ENCODE measurements at places on chromosomes 4 and X.

DNA sequence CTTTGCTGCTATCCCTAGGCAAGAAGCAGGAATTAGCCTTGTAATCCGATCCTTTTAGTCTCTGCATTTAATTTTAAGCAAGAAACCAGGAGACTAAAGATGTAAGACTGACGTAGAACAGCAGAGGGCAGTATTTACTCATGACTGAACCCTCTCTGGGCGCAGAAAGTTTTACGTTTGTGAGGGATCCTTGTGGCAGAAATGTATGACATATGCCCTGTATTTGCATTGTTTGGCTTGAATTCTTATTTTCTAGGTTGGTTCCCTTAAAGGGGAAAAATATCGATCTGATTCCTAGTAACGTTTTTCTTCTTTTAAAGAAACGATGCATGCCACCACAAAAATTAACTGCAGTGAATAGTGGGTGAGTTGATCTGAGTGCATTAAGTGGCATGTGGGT lies 1.3 kb upstream of the FAT4 start:
- no peak for DNase-seq

DNA sequence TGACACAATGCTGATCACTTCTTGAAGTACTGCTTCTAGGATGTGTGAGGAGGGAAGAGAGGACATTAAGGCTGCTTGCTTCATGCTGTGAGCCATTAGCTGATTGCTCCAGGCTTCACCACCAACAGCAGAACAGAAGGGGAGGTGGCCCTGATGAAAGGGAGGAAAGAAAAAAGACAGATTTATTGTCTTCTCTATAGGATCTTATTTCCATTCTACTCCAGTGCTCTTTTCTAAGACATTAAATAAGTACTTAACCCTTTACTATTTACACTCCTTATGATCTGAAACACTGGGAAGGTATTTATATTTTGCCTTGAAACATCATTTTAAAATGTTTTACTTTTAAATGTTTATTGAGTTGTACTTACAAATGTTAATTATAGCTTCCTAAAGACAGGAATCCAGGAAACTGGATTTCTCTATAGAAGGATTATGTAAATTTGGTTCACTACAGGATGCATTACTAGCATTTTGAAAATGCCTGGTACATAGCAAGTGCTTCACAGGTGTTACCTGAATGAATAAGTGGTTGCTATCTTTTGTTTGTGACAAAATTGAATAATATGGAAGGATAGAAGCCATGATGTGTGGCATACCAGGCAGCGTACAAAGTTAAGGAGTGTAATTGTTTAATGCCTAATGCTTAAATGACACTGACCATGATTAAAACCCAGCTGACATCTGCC lies 680.9 kb upstream of the ATOH1 start:
- no peak for DNase-seq

GRCh38 chr4:72422416-72422815 lies 146.6 kb downstream of the ADAMTS3 start:
- no peak for DNase-seq

- no peak for DNase-seq
Measured at GRCh38 chrX:4263030-4263803, 549.8 kb upstream of the PRKX start.

DNA sequence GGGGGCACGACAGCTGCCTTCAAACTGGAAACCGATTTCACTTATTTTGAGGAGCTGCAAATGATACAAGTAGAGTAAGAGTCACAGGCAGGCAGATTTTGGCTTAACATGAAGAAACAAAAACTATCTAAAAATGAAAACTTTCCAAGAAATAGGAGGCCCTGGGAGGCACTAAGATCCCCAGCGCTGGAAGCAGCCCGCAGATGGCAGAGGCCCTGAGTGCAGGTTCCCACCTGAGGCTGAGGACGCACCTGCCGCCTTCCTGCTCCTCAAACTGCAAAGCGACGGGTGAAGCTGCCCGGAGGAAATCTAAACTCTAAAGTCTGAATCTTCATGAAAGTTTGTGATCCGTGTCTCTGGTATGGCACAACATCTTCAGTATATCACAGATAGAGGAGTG lies 138.7 kb downstream of the AFAP1 start:
- no peak for DNase-seq

DNA sequence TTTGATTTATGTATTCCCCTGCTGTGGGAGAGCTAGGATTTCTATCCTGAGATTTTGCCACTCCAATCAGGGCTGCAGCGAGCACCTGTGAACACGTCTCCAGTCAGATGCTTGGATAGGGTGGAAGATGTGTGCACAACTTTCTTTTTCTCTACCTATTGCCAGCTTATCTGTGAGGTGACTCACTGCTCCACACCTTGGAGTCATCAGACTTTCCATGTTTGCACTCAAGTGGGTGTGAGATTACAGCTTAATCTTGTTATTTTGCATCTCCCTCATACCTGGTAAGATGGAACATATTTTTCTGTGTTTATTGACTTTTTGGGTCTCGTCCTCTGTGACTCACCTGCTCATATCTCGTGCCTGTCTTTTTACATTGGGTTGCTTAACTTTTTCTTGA lies 32.2 kb downstream of the PSAPL1 start:
- no peak for DNase-seq

DNA sequence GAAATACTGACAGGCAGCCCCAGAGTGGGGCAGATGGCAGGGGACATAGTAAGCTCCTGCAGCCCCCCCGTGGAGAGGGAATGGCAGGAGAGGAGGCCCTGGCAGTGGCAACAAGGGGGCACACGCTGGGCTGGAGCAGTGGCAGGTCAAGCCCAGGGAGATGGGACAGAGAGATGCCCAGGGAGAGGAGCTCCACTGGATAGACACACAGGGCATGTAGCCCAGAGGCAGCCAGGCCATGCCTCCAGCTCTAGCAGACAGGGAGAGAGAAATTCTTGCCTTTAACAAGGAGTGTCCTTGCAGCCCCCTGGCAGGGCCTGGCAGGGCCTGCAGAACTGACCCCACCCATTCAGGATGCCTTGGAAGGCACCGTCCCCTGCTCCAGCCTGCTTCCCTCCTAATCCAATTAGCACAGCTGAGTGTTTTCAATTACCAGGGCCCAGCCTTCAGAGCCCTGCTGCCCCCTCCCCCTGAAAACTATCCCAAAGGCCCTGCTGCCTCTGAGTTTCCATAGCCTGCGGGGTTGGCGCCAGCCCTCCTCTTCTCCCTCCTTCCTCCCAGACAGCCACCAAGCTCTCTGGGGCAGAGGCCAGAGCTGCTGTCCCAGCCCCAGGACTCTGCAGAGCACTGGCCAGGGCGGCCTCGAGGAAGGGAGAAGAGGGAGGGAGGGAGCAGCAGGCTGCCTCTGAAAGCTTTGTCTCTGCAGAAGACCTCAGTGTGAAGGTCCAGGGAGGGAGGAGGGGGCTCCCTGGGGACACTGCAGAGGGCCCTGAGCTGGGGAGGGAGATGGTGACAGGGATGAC lies 12.5 kb downstream of the L1CAM start:
- no peak for DNase-seq

DNA sequence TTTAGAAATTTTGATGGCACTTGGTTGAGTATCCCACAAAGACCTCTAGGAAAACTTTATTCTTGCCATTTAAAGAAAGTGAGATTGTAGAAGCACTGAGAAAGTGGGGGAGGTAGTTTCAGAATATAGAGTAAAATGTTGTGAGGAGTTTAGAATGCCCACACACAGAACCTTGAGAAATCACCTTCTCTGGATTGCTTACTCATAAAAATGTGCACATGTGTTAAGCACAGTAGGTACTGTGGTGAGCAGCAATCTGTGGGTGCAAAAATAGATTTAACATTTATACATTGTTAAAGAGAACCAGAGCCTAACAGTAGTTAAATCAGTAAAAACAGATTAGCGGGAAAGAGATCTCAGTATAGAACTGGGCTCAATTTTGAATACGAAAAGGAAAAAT lies 201.2 kb upstream of the NWD2 start:
- DNase-seq, result no peak

- DNase-seq, result peak; percentile 84
Measured at GRCh38 chr4:973431-974397, at the start of gene DGKQ. Gene DGKQ, minus strand, starts transcription at chr4:973569. Its CDS starts 87 bp downstream, at chr4:973482.

GRCh38 chr4:31580843-31581242 lies 860.7 kb downstream of the PCDH7 start:
- no peak for DNase-seq

DNA sequence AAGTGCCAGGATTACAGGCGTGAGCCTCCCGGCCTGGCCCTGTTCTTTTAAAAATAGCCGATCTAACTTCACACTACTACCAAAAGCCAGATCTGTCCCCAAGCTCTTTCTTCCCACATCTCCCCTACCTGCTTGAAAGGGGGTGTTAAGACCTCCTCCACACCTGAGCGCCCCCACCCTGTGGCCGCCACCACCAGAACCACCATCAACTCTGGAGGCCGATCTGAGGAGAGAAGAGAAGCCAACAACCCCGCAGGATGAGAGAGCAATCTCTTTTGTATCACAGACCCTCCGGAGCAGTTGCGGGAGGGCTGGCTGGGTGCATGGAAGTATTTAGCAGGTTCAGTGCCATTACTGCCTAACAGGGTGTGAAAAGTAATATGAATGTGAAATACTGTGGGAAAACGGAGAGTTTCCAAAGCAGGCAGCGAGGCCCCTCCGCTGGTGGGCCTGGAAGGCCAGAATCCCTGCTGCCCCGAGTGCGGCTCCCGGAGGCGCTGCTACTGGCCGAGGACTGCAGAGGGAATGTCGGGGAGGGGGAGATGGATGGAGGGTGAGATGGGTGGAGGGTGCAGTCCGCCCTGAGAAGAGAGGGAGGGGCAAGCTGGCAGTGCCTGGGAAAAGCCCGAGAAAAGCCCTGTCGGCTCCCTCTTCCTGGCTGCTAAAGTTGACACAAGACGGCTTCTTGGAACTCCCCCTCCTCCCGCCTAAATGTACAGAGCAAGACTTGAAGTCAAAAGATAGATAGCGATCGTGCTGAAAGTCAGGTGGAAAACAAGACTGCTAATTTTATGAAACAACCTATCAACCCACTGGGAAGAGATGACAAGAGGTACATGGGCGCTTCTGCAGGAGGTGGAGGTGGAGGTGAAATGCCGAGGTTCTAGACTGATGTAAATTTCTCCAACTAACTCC lies 22.3 kb downstream of the HAND2 start:
- DNase-seq, result no peak

DNA sequence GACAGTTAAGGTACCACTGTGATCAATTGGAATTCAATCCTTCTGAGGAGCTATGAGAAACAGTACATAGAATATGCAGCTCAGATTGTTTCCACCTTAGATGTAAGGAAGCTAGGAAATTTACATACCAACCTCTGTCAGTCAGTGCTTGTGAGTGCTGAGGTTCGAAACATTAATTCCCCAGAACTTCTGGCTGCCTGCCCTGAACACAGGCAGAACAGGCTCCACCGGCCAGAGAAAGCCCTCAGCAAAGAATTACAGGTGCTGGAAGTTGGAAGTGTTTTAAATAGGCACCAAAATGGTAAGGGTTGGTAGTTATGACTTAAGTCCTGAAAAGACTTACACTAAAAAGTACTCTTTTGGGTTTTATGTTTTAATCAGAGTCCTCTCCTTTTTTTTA lies 651.8 kb downstream of the C4orf33 start:
- no peak for DNase-seq

DNA sequence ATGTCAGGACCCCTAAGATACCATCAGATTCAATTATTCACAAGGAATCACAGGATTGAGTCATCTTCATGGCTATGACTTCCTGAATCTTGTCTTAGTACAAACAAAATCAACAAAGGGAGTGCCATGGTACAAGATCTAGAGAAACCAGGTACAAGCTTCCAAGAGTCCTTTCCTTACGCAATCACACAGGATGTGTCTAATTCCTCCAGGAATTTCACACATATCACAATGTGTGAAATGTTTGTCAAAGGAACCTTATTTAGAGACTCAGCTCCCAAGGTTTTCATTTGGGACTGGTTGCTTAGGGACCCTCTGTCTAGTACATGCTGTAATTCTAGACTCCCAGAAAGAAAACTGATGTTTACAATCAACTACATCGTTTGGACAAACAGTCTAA lies 83.0 kb downstream of the MAB21L2 start:
- no peak for DNase-seq

DNA sequence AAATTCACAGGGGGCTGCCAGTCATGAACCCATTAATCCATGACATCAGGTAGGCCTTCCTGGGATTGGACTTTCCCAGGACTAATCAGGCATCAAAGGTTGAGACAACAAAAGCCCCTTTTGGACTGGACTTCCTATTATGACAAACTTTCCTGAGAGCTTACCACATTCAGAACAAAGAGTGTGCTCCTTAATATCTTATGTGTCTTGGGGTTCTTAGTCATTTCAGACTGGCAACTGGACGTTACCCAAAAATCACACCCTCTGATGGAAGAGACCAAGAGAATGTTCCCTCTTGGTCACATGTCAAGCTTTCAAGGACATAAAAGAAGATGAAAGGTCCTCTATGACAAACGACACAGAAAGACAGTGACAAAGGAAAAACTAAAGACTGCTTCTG lies 31.6 kb upstream of the PPP1R2C start:
- no peak for DNase-seq

GRCh38 chrX:23494741-23495140 lies 160.1 kb downstream of the PTCHD1 start:
- no peak for DNase-seq

DNA sequence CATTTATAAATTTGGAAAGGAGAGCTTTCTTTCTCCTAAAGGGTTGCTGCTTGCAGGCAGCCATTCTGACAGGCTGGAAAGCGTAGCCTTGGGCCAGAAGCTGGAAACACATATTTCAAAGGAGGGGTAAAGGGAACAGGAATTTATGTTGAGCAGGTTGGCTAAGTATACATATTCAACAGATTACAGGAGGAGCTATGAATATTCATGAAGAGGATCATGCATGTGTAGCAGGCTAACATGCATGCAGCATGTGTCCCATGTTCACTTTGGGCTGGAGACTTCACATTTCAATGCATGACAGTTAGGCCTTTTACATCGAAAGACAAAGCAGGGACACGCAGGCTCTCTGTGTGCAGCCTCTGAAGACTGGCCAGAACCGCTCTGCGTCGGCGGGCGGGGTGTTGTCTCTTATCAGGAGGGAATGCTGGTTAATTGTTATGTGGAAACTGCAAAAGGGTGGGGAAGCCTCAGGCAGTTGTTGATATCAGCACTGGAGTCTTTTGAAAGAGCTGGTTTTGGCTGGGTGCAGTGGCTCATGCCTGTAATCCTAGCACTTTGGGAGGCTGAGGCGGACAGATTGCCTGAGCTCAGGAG lies 31.5 kb downstream of the CASP3 start:
- no peak for DNase-seq

DNA sequence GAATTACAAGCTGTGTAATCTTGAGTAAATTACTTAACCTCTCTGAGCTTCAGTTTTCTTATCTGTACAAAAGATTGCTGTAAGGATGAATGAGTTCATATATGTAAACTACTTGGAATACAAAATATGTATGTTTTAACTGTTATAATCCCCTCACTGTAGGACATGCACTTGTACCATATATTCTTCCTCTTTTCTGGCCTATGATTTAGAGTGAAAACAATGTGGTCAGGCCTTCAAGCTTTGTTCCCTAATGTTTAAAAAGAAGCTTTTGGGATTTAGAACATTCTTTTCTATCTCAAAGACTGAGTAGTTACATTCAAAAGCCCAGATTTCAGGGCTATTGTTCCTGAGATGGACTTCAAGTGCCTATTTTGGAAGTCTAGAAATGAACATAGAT lies 26.7 kb upstream of the GPRIN3 start:
- no peak for DNase-seq

GRCh38 chr4:176363072-176363471 lies 43.3 kb downstream of the SPCS3 start:
- no peak for DNase-seq

GRCh38 chr4:152936446-152937335 lies 568 bp downstream of the FHDC1 start:
- no peak for DNase-seq

Data from T-helper 1 cell (primary cell).